ENCODE measurements at places on chromosomes 4 and X.

- no peak for DNase-seq
These were observed 415.8 kb downstream of the STIM2 start for GRCh38 chr4:27276307-27277073.

GRCh38 chrX:572538-573124, 58.0 kb upstream of the SHOX start:
- DNase-seq: no peak

DNA sequence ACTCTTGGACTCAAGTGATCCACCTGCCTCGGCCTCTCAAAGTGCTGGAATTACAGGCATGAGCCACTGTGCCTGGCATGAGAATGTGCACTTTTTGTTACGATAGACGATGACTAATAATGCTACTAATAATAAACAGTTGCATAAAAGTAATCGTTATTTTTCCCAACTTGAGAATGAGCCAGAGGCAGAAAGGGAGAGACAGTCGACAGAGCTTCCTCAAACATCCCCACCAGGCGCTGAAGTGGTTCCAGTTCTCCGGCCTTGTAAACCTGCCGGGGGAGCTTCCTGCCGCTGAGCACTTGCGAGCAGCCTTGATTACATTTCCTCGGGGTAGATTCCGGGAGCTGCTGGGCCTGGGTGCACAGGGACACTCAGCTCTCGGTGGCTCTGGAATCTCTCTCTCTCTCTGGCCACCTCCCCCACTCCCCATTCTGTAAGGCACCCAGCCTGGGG, 8.9 kb upstream of the HTRA3 start:
- DNase-seq: no peak

GRCh38 chr4:108144451-108144850, 24.3 kb downstream of the LEF1 start:
- DNase-seq: no peak

- no peak for DNase-seq
These were observed 154.2 kb downstream of the SHOX start for GRCh38 chrX:784829-785228.

DNA sequence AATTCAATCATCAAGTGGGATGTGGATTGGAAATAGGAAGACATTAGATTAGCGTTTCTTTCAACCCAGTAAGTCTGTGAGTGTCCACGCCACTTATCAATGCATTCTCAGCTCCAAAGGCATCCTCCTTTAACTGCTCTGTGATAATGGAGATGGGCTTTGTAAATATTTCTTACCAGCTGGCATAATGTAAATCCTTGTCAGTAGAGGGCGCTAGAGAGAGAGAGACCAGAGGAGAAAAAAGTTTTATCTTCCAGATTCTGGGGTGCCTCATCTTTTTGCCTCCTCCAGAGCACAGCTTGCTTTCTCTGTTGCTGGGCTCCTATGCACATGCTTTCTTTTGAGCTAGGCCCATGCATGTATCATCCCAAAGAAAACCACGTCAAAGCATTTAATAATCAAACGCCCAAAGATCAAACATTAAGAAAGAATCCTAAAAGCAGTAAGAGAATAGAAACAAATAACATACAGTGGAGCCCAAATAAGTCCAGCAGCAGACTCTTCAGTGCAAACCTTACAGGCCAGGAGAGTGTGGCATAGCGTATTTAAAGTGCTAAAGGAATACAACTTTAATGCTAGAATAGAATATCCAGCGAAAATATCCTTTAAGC, 9.6 kb upstream of the MTMR1 start:
- DNase-seq: no peak

DNA sequence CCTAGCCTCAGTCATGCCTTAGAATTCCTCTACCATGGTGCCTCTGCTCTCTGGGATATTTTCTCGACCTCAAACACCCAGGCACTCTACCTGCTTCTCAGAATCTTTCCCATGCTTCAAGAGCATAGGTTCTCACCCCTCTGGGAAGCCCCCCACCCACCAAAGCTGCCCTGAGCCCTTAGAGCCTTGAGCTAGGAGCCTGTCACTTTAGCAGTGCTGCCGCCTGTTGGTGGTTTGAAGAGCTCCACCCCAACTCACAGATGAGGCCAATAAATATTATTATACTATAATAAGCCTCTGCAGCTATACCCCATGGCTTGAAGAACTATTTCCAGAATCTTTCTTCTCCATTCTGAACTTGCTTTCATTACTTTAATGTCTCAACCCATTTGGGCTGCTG, 109.7 kb downstream of the RTL5 start:
- DNase-seq: no peak

Data from T-helper 9 cell (primary cell).